ENCODE measurements at places on chromosomes 2 and 18.

DNA sequence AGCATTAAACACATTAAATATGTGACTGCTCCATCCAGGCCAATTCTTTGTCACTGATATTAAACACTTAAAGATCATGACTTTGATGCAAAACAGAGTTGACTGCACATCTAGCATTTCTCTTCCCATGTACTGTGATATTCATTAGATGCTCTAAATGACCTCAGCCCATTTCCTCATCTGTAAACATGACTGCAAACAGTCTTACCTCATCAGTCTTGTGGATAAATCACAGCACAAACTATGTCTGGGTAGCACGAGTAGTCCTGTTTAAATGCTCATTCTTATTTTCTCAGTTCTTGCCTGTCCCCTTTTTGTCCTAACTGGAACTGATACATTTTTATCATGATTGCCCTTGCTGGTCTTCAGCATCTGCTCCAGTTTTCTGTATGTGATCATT, 1974.8 kb upstream of the LRRTM1 start:
- no peak for DNase-seq

DNA sequence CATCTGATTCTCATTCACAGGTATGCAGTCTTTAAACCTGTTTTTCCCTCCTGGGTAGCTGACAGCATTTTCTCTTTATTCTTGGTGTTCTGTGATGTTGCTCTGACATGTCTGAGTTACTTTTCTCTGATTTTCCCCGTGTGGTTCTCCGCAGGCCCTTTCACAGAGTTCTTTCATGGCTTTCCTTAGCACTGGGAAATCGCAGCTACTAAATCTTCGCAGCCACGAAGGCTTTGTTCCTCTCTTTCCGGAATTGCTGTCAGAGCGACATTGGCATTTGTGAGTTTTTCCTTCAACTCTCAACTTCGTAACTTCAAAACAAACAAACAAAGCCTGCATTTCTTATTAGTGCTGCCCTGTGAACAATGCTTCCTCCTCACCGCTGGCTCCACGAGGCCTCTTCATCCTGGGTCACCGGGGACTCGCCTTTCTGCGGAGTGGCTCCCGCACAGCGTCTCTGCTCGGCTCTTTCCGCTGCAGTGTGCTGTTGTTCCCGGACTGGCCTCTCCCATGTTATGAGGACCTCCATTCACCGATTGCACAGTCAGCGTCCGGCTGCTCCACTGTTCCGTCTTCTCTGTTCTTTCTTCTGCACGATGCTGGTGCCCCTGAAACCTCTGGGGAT, 16.1 kb downstream of the COLEC11 start:
- no peak for DNase-seq

DNA sequence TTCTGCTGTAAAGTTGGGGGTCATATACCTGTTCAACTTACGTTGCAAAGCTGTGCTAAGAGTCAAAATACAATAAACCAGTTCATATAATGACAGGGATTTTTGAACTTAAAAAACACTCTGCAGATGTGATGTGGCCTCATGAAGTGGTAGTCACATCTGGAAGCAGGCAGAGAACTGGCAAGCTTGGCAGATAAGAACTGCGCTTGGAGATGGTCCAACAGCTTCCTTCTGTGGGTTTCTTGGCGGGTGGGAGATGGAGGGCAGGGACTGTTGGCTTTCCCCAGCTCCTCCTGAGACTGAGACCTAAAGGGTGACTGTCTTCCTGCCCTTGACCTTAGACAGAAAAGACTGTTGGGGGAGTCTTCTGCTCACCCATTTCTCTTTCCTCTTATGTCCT, 140.4 kb downstream of the CTIF start:
- DNase-seq = no peak

DNA sequence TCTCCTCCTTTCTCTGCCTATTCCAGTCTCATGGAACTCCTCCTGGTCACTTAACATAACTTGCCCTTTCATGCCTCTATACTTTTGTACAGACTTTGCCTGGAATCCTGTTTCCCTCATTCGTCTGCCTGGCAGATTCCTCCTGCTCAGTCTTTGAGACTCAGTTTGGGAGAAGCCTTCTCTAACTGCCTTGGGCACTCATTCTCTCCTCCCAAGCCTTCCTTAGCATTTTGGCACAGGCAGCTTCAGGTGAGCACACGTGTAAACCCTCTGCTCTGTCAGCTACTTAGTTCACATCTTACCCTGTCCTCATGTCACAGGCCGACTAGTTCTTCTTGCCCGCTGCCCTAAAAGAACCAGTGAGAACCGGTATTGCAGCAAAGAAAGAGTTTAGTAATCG, 6.0 kb upstream of the FAM98A start:
- no peak for DNase-seq

DNA sequence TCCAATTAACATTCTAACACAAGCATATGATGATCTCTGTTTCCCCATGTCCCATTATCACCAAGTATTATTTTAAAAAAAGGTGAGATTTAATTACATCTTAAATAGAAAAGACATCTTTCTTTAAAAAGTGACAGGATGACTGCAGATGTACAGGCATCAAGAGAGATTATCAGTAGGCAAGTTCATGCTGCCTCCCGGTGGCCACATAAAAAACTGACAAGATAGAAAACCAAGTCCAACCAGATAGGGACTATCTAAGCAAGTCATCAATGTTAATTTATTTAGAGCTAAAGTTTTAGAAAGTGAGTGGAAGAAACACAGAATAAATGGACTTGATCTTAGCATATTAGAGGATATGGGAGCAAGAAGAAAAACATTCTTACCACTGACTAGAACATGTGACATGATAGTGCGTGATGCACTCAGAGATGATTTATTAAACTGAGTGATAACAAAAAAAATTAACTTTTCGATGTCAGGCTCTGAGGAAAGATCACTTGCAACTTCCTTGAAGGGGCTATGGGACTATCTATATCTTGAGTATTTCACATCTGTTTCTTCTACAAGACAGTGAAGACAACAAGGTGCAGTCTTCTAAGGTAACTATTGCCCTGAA, 5.4 kb upstream of the TDRD15 start:
- DNase-seq = no peak

- DNase-seq = no peak
Observed at GRCh38 chr2:101718993-101719571, 21.6 kb downstream of the MAP4K4 start.

DNA sequence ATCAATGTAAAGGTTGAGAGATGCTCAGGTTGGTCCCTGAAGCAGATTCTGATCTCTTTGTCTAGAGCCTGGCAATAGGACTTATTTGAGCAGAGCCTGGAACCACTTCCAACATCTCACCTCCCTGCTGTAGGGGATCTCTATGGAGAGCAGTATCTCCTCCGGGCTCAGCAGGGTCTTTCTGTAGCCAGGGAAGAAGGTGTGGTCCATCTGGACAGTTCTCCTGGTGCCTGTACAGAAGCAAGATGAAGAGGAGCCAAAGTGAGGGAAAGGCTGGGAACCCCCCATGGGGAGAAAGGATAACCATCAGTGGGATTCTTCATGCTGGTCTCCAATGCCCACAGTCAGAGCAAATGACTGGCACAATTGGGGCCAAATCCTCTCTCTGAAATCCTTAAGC, 34.8 kb downstream of the XDH start:
- no peak for DNase-seq

DNA sequence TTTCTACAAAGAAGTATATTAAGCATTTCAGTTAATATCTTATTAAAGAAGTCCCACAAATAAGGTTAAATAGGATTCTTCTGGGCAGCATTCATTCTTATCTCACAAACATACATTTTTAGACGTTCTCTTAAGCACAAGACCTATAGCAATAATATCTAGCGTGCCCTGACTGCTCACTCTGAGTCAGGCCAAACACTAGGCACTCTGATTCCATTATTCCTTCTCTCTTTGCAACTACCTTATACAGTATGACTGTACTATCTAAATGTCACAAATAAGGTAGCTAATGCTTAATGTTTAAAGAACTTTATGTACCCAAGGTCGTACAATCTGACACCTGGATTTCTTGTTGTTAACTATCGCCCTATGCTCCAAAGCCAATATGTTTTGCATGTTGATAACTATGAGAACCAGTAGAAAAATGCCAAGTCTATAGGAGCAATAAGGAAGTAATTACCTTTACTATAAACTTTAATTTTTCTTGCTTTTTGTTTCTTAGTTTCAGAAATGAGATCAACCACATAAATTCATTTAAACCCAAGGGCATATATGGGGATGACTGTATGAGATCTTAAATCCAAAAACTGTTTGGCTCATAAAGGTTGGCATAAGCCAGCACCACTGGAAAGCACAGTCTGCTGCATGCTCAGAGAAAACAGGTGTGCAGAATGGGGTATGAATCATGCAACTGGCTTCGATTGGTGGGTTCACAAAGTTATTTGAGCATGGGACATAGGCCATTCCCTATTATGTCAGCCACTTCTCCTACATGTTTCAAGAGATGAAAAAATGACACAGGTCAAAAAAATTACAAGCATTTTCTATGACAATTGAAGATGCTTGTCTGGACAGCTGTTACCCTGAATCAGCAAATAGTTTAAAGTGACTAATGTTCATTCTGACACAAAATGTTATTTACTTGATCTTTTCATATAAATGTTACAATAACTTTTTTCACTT, 352.0 kb downstream of the IRS1 start:
- DNase-seq = no peak

DNA sequence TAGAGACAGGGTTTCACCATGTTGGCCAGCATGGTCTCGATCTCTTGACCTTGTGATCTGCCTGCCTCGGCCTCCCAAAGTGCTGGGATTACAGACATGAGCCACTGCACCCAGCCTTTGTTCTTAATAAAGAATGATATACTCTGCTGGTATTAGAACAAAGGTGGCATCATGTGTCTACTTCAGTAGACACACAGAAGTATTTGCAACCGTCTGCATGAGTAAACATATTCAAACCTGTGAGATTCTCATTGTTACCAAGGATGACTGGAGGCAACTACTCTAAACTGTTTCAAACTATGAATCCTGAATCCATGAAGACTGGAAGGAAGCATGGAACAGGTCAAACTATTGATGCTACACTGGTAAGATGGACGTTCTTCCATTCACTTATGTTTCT, 32.1 kb downstream of the MBD2 start:
- no peak for DNase-seq

- DNase-seq = peak; percentile 31
Observed at GRCh38 chr2:147538088-147538487, 306.7 kb upstream of the ACVR2A start.

DNA sequence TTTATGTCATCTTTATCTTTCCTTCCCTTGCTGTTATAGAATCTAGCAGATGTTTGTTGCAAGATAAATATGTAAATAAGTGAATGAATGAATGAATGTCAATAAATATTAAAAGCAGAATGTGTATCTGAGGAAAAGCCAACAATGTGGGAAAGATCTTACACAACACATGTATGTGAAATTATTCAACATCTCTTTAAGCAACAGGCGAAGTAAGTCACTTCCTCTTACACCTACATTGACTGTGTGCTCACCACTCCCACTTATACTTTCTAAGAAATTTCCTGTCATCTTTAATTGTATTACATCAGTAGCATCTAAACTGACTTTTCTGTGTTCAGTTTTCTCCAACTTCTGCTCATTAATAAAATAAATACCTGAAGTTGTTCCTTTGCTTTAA, 43.0 kb downstream of the RAD51AP2 start:
- no peak for DNase-seq

GRCh38 chr2:124880995-124881394, 855.9 kb downstream of the CNTNAP5 start:
- DNase-seq = no peak

DNA sequence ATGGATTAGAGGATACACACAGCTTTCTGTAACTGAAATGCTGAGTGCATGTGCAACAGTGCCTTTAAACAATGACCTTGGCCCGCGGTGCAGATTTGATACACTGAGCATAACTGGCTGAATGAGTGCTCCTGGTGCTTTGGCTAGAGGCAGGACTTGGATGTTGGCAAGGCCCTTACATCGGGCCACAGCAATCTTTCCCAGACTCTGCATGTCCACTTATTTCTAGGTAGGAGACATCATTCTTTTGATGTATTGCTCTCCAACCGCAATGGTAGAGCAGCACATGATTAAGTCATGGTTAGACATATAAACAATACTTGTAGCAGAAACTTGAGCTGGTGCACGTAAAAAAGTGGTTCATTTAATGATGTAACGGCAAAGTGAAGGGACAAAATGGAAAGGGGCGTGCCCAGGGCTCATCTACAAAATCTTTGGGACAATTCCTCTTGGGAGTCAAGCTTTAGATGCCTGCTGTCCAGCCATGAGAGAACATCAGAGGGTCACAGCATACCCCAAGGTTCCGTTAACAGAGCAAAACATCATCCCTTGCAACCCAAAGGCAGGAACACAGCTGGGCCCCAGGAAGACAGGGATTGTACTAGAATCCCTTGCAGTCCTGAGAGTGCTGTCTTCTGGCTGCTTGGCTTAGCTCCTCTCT, 43.4 kb downstream of the RAB31 start:
- DNase-seq = no peak

DNA sequence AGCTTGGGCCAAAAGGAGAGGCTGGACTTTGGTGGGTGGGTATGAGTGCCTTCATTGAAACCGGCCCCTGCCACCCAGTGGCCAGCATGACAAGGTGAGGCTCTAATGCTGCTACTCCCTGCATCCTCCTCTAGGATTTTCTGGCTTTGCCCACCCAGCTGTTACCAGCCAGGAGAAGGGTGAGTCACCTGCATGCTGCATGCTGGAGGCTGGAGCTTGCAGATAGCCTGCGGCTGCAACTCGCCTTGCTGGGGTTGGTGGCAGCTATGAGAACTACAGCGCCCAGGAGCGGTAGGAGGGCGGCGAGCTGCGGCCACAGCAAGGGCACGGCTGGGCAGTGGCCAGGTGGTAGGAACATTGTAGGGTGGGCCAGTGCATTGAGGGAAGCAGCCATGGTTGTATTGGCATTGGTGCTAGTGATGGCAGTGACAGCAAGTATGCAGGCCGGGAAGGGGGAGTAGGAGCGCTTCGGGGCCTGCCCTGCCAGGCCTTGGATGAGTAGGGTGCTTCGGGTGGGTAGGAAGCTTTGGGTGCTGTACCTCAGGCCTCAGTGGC, 75.4 kb upstream of the SLC35G4 start:
- DNase-seq = no peak

DNA sequence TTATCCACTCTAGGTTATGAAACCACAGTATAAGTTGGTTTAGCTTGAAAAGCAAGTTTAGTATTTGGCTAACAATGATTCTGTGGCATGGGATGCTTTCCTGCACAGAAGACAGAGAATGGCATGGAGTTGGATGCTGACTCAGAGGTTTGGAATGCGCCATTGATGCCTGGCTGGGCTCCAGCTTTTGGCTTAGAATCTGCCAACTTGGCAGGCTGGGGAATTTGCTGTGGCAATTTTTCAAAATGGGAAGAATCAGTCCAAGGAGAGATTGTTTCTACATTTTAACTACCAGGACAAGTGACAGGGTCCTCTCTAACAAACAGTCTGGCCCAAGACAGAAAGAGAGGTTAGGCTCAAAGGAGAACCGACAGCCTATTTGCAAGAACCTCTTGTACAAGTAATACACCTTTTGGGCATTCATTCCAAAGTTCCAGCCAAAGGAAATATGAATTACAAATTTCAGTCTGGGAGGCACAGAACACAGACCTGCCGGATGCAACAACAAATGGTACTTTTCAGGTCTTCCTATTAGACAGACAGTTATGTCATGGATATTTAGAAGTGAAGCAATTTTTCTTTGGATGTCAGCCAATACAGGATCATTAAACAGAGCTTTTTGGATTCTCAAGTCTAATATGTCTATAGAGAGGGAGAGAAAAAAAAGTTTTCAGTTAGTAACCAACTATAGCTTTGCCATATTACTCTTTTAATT, 1027.7 kb downstream of the TMEM182 start:
- no peak for DNase-seq
